Small intestine (tissue), 16 donors: ENCODE measurements at places on chromosomes 5 and 9. TPM values are rescaled to one million over a fixed set of nuclear protein-coding genes. Genes with fewer than 3 reads are reported as not detected.
A peak's percentile ranks its signal among the peaks of the same experiment; 100 is the strongest.

GRCh38 chr5:106127341-106127781, 1543.4 kb downstream of the EFNA5 start:
- DNase-seq: peak; percentile 6

DNA sequence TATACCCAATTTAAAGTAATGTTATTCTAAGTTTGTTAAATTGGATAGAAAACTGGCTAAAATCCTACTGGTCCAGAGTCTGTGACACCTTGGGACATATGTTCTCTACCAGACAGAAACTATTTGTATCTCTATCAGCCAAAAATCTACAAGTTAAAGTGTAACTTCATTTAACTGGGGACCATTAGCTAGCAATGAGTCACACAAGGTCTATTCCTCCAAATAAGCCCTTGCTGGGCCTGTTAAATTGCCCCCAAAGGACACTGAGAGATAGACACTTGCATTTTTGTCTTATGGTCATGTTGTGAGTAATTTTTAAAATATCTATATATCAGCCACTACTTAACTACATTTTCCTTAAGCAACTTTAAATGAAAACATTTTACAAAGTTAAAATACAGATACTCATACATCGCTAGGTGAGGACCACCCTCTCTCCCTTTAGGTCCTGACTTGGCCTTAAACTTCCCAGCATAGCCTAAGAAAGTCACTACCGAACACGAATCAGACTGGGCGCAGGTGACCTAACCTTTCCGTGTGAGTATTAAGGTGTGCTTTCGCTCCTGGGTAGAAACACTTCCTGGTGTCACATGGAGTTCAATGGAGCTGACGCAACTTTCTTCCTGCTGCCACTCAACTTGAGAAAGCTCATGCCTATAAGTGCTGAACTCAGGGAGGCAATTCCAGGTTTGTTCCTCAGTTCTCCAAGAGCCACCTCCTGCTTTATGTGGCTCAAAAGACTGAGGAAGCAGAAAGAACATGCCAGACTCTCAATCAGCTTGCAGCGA, 249.1 kb downstream of the DIRAS2 start:
- DNase-seq: peak; percentile 56

GRCh38 chr5:134000696-134001453, 3.9 kb downstream of the VDAC1 start:
- DNase-seq: peak; percentile 60

DNA sequence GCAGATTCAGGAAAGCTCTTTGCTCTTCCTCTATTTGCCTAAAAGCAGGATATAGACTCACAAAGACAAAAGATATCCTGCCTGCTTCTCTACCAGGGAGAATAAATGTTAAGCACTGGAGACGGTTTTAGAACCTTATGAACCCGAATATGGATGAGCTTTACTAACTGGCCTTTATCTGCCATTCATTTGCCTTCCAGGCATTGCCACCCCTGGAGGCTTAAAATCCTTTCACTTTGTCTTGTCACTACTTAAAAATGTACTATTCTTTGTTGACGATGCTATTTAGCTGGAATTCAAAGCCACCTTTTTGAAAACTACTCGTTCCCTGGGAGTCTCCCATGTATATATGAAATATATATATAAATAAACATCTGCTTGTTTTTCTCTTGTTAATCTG, 23.2 kb upstream of the LVRN start:
- no peak for DNase-seq

DNA sequence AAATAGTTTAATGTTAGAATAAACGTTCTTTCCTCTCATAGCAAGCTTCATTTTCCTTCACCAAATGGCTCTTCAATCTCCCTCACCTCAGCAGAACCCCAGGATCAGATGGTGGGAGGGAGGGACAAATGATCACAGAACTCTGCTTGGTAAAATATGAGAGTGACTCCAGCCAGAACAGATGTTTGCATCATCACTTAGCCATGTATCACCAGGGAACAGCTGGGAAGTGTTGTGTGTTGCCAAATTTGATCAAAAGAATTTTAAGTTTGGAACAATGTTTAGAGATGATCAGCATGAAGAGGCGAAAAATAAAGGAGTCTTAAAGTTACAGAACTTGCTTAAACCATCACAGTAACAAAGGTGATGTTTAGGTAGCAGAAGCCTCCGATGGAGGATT, 115.7 kb downstream of the FRMD3 start:
- DNase-seq: no peak

DNA sequence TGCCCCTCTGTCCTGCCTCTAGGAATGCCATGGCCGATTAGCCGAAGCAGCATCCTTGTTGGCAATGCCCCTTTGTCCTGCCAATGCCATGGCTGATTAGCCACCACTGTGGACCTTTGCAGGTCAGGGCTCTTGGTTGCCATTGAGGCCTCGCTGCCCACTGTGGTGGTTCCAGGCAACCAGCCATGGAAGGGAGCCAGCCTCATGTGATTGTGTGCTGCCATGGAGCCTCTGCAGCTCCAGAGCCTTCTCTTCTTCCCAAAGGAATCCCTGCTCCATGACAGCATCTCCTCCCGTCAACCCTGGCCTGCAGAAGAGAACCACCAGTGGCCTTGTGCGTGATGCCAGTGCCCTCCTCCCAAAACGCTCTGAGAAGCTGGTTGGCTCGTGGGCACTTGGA, 187.0 kb downstream of the CACNA1B start:
- DNase-seq: no peak

- DNase-seq: no peak
Measured at GRCh38 chr5:120388016-120388781, 75.9 kb upstream of the PRR16 start.

DNA sequence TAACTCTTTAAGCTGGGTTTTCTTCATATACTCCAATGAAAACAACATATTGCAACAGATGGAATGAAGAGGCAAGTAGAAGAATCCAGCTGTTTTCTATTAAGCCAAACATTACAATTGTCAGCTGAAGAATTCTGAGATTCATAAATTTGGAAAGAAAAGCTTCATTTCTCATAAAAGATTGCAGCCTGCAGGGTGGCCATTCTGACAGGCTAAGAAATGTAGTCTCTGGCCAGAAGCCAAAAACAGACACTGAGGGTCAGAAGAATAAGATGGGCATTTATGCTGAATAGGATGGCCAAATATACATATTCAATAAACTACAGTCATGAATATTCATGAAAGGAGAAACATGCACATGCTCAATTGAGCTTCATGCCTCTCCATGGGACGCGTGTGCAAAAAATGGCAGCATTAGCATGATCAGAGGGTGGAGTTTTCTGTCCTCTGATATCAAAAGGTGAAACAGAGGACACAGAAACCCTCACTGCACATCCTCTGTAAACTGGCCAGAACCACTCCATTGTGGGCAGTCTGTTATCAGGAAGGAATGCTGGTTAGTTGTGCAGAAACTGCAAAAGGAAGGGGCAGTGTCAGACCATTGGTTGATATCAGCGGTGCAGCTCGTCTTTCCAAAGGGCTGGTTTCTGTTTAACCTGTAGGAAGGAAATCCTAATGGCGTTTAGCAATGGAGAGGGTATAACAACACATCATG, 50.2 kb downstream of the FXN start:
- DNase-seq: no peak

GRCh38 chr5:82183828-82184227, 94.3 kb downstream of the RPS23 start:
- DNase-seq: no peak

- DNase-seq: no peak
Measured at GRCh38 chr5:54470128-54470527, 14.6 kb downstream of the HSPB3 start.

DNA sequence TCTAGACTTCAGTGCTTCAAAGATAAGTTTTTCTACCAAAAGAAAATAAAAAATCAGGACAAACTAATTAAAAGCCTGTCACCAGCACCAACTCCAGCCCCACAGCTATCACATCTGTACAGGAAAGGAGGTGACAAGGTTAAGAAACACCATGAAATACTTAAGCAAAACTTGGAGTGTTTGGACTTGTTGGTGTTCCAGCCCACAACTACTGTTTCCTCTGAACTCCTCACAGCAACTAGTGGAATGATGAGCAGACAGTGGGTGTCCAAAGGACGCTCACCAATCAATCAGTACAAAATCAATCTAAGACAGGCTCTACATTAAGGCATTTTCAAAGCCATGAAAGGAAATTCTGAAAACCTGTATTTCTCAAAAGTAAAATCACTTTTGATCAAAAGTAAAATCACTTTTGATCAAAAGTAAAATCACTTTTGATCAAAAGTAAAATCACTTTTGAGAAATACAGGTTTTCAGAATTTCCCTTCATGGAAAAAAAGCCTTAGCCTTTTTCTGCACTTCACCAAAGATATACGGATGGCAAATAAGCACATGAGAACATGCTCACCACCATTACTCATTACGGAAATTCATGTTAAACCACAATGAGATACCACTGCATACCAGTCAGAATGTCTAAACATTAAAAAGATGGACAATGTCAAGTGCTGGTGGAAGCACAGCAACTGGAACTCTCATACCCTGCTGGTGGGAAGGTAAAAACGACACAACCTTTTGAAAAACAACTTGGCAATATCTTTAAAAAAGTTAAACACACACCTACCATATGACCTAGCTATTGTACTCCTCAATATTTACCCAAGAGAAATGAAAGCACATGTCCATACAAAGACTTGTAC, 79.7 kb downstream of the MED27 start:
- DNase-seq: no peak

- DNase-seq: no peak
Measured at GRCh38 chr5:5387192-5387591, 35.3 kb upstream of the ICE1 start.

DNA sequence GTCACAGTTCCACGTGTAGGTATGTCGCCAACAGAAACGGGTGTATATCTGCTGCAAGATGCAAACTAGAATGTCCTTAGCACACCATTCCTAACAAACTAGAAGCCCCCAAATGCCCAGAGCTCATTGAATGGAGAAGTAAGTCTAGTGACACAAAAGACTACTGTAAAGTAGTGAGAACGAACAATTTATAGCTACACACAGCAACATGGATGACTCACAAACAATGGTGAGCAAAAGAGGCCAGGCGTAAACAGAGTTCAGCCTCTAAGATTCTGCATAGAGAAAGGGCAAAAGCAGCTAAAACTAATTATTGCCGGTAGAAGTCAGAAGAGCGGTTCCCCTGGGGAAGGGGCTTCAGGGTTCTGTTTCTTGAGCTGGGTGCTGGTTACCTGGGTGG, 74.7 kb downstream of the AMBP start:
- no peak for DNase-seq

DNA sequence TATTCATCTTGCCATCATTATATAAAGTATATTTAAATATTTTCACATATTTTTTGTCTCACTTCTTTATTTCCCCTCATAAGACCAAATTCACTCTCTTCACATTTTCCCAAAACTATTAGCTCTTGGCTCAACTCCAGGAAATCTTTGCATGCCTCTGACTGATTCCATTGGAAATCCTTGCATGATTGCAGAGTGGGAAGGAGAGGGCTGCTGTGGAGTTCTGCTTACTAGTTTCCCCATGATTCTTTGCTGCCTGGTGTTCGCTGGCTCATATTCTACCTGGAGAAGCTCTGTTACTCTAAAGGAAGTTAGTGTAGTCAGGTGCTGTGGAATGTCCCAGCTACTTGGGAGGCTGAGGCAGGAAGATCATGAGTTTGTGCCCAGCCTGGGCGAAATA, 41.9 kb downstream of the LIX1 start:
- DNase-seq: no peak

- DNase-seq: no peak
Measured at GRCh38 chr5:122053181-122054109, 24.6 kb downstream of the LOX start.

DNA sequence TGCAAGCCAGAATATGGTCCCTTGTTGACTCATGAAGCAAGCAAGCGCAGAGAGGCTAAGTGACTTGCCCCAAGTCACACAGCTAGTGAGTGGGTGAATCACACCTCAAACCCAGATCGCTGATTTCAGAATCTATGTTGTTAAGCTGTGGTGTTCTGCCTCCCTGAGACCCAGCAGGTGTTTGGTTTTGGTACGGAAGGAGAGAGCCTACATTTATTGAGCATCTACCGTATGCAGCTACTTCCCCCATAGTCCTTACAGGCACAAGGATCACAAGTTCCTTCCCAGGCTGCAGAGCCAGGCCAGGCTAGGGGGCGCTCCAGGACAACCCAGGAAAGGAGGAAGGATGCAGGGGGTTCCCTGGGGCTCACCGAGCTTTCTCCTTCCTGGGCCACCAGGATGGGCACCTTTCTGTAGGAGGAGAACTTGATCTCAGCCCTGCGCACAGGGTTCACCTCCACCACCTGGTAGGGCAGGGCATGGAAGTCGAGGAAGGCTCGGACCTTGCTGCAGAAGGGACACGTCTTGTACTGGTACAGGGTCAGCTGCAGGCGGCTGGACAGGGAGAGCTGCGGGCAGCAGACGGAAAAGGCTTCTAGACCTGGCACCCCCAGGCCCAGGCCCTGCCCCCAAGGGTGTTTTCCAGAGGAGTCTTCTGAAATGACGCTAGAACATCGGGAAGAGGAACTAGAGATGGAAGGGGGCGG, 2.5 kb downstream of the PTGES2 start:
- DNase-seq: peak; percentile 68

DNA sequence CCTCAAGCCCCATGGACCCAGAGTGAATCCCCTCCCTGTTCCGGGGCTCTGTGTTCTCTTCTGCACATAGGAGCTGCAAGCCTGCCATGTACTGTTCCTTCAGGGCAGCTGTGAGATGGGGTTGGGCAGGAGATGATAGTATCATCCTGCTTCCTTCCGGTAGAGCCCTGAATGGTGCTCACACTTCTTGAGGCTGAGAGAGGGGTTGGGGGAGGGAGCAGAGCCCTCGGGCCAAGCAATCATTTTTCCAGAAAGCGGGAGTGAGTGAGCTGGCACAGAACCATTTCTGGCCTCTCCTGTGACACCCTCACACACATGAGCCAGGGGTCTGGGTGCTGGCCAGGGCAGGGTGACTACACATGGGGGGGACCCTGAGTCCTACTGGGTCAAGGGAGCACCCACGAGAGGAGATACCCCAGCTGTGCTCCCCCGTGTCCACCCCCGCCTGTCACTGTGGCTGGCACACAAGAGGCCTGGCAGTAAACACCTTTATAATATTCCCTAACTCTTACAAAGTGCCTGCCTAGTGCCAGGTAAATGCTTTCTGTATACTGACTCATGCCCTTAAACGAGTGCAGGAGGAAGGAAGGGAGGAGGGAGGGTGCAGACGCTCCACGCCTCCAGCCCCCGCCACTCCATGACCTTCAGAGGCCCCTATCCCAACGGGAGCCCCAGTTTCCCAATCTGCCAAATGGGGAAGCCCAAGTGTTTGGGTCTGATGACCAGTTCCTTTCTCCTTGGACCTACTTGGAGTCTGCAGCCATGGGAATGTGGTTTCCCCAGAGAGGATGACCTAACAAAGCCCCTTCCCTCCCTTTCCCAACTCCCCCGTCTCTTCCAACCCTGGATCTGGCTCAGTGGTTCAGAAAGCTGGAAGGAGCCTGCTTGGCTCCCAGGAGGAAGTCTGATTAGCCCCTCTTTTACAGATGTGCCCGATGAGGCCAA, 15.5 kb downstream of the AKNA start:
- DNase-seq: no peak

GRCh38 chr9:87957839-87958238, 16.5 kb downstream of the CDK20 start:
- DNase-seq: no peak

Gene SUSD3
- polyA plus RNA-seq: 3.8 TPM

Gene GABRA6
- not detected for polyA plus RNA-seq

Gene SPINK13
- not detected for polyA plus RNA-seq

Gene LOX
- polyA plus RNA-seq: 0.45 TPM

Gene PTGS1
- polyA plus RNA-seq: 1.8 TPM

Gene ADRA1B
- polyA plus RNA-seq: 0.45 TPM

Gene PFN3
- not detected for polyA plus RNA-seq

Gene LCN6
- polyA plus RNA-seq: 21.5 TPM

Gene ARL15
- polyA plus RNA-seq: 20.1 TPM

Gene QSOX2
- polyA plus RNA-seq: 6.0 TPM

Gene PCDHGA4
- 0.43 TPM for polyA plus RNA-seq

Gene PTGDS
- 36.7 TPM for polyA plus RNA-seq

Gene NUTM2F
- not detected for polyA plus RNA-seq
